Pulmonary artery endothelial cell (primary cell): ENCODE measurements at places on chromosomes 13 and 19.

- no peak for DNase-seq
These were observed 95.6 kb upstream of the ZNF98 start for GRCh38 chr19:22517496-22518411.

DNA sequence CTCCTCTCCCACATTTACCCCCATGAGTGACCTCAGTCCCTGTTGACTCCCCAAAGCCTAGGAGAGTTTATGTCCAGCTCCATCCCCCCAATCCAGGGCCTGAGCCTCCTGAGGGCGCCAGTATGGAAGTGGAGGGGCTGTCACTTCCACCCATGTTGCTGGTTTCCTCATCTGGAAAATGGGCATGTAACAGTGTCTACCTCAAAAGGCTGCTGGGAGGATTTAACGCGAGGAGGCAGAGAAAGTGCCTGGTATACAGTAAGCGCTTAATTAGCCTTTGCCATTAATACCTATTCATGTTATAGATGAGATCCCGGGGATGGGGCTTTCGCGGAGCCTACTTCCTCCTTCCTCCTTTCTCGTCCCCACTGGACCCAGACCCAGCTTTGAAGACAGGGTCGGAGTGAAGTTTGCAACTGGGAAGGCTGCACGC lies 476 bp downstream of the TYK2 start:
- DNase-seq: no peak

DNA sequence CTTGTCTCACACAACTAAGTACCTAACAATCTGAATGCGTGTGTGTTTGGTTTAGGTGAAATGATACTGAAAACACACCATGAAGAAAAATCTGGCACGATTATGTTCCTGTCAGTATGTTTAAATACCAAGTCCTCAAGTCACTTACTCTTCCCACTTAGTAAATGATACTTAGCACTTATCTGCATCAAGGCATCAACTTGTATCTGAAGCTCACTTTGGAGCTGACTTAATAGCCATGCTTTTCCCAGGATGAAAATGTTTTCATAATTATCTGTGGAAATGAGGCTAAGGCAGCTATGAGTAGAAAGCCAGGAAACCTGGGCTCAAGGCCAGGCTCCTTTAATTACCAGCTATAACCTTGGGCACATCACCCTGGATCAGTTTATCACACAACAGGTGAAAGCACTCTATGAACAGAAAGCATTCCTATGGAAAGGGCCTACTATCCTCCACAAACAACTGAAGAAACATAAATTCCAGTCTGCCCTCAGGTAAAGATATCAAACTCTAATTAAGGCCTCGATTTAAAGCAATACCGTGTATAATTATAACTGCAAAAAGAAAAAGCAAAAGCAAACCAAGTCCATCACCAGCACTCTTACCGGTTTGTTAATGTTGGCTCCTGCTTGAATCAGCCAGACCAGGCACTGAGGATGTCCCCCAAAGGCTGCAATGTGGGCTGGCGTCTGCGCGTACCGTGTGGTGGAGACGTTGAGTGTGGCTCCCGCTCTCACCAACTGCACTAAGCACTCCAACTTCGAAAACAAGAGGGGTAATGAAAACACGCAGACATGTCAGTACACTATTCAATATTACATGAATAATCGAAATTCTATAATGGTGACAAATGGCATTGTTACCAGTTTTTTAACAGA lies 4.6 kb downstream of the ANKRD10 start:
- no peak for DNase-seq

DNA sequence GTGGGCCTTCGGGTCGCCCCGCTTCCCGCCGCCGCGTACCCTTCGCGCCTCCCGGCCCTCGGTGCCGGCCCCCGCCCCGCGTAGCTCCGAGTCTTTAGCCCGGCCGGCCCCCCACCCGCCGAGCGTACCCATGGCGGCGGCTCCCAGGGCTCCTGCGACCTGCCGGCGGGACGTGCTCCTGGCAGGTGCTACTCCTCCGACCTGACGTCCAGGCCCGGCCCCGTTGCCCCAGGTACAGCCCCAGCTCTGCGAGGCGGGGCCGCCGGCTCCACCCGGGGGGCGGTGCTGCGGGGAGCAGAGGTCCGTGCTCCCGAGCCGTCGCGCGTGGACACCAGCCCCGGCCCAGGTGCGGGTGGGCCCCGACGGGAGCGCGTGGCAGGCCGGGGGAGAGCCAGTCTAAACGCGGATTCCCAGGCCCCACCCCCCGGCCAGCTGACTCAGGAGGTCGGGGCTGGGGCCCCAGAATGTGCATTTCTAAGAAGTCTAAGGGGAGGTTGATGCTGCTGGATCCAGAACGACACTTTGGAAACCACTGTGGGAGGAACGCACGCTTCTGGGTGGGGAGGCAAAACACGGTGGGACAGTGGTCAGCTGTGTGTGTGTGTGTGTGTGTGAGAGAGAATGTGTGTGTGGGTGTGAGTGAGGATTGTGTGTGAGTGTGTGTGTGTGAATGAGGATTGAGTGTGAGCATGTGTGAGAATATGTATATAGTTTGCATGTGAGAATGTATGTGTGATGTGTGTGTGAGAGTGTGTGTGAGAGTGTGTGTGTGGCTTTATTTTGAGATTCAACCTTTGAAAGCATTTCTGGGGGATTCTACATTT lies at the start of gene SLC15A1:
TSS of gene SLC15A1 (minus strand) at position 206 of the 824 bp plus-strand sequence. CDS start at position 132, 74 bp downstream.
- no peak for DNase-seq

- no peak for DNase-seq
These were observed 154.0 kb upstream of the GPR12 start for GRCh38 chr13:26914624-26915023.

- no peak for DNase-seq
These were observed at the start of gene FFAR1 for GRCh38 chr19:35347171-35347929. Gene FFAR1, plus strand, starts transcription at chr19:35347902. Its CDS starts 3,650 bp downstream, at chr19:35351552.

DNA sequence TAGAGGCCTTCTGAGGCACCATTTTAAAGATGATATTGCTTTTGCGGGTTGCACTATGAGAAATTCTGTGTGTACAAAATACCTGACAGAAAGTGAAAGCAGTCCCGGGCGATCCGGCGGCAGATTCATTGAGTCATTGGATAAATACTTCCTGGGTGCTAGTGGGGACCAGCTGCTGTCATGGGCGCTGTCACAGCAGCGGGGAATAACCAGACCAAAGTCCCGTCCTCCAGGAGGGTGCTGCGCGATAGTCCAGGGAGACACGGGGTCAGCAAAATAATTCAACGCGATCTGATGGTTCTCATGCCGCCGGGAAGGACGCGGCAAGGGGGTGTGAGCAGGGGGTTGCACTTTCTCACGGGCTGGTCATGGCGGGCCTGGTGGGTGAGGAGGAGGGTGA lies 13.5 kb downstream of the ZFR2 start:
- DNase-seq: no peak

GRCh38 chr13:34153428-34154180 lies 335.7 kb downstream of the RFC3 start:
- peak; percentile 22 for DNase-seq

GRCh38 chr19:31718032-31718431 lies 368.8 kb upstream of the TSHZ3 start:
- no peak for DNase-seq
